ENCODE measurements at places on chromosomes 6 and 20. TPM values are rescaled to one million over a fixed set of nuclear protein-coding genes. Genes with fewer than 3 reads are reported as not detected.

SERINC3 gene
- 184 TPM for total RNA-seq

GNAS-AS1 gene
- total RNA-seq: 1.3 TPM

PTK7 gene
- 90.5 TPM for total RNA-seq

SLC35D3 gene
- not detected for total RNA-seq

OVOL2 gene
- total RNA-seq: not detected

MOG gene
- total RNA-seq: not detected

TSPO2 gene
- total RNA-seq: not detected

DPPA5 gene
- not detected for total RNA-seq

CSE1L gene
- total RNA-seq: 70.0 TPM

RNASET2 gene
- 26.5 TPM for total RNA-seq

SEL1L2 gene
- not detected for total RNA-seq

FAM184A gene
- not detected for total RNA-seq

GPX5 gene
- total RNA-seq: not detected

BTN1A1 gene
- total RNA-seq: not detected

ZNF165 gene
- not detected for total RNA-seq

SOX12 gene
- total RNA-seq: 24.6 TPM

THBD gene
- total RNA-seq: 0.11 TPM

HLA-C gene
- 87.2 TPM for total RNA-seq

ARFGEF3 gene
- 0.05 TPM for total RNA-seq

SRMS gene
- not detected for total RNA-seq

BEND3 gene
- total RNA-seq: 2.1 TPM

FILIP1 gene
- total RNA-seq: 0.09 TPM

POFUT1 gene
- total RNA-seq: 68.7 TPM

CD24 gene
- not detected for total RNA-seq

KCNK15 gene
- not detected for total RNA-seq

SLC17A1 gene
- not detected for total RNA-seq

GPX6 gene
- not detected for total RNA-seq

LST1 gene
- total RNA-seq: not detected

WFDC10B gene
- total RNA-seq: not detected

PSORS1C2 gene
- total RNA-seq: not detected

HUS1B gene
- total RNA-seq: 0.41 TPM

DEFB124 gene
- total RNA-seq: not detected

SLC22A2 gene
- not detected for total RNA-seq

GNMT gene
- 0.27 TPM for total RNA-seq

STMN3 gene
- total RNA-seq: 1.6 TPM

OR2H1 gene
- not detected for total RNA-seq

NFATC2 gene
- 0.79 TPM for total RNA-seq

MUC21 gene
- not detected for total RNA-seq

MUC22 gene
- total RNA-seq: not detected

RIPPLY2 gene
- total RNA-seq: not detected

TBXT gene
- total RNA-seq: not detected

SLC17A9 gene
- total RNA-seq: 42.2 TPM

NRN1 gene
- not detected for total RNA-seq

COL21A1 gene
- total RNA-seq: not detected

TMC2 gene
- total RNA-seq: not detected

CAP2 gene
- total RNA-seq: 55.3 TPM

FOXS1 gene
- total RNA-seq: not detected

SNAP25 gene
- not detected for total RNA-seq

VSTM2L gene
- total RNA-seq: 0.16 TPM

SLC25A27 gene
- total RNA-seq: not detected

VWA7 gene
- total RNA-seq: 1.1 TPM

ADISSP gene
- 101 TPM for total RNA-seq

MMP24 gene
- 0.57 TPM for total RNA-seq

SAPCD1 gene
- total RNA-seq: 0.88 TPM

ULBP1 gene
- total RNA-seq: 12.0 TPM
